Osteocyte (in vitro differentiated cells): ENCODE measurements at places on chromosomes 4 and X. TPM values are rescaled to one million over a fixed set of nuclear protein-coding genes. Genes with fewer than 3 reads are reported as not detected.

The GPC4 gene
- total RNA-seq: 98.0 and 101 TPM in 2 replicates

The PASD1 gene
- total RNA-seq: not detected in 2 replicates

The KCNIP4 gene
- 0.24 and 0.55 TPM in 2 replicates for total RNA-seq

The C4orf50 gene
- not detected in 2 replicates for total RNA-seq

The SOX3 gene
- not detected in 2 replicates for total RNA-seq

The NHSL2 gene
- 7.3 and 7.6 TPM in 2 replicates for total RNA-seq

The STAP1 gene
- total RNA-seq: not detected in 2 replicates

The S100G gene
- total RNA-seq: not detected in 2 replicates
